ENCODE measurements at places on chromosomes 16 and 17.
A peak's percentile ranks its signal among the peaks of the same experiment; 100 is the strongest.

DNA sequence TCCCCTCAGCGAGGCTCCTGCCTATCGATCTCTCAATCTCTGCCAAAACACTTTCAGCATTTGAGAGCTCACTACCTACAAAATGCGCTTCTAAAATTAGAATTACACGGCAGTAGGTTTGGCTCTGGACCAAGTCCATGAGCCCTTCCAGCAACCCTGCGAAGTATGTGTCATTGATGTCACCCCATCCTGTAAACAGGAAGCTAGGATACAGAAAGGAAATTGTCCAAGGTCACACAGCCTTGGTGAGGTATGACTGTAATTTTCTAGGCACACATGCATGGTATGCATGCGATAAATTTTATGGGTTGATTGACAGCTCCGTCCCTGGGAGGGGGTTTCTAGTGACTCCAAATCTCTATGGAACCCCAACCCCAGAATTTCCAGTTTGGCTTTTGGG, 330.3 kb upstream of the CDH5 start:
- DNase-seq, result no peak

- no peak for DNase-seq
These were observed 24.5 kb downstream of the PMP22 start for GRCh38 chr17:15240644-15241043.

GRCh38 chr17:31902693-31903092, 1.2 kb upstream of the UTP6 start:
- no peak for DNase-seq

DNA sequence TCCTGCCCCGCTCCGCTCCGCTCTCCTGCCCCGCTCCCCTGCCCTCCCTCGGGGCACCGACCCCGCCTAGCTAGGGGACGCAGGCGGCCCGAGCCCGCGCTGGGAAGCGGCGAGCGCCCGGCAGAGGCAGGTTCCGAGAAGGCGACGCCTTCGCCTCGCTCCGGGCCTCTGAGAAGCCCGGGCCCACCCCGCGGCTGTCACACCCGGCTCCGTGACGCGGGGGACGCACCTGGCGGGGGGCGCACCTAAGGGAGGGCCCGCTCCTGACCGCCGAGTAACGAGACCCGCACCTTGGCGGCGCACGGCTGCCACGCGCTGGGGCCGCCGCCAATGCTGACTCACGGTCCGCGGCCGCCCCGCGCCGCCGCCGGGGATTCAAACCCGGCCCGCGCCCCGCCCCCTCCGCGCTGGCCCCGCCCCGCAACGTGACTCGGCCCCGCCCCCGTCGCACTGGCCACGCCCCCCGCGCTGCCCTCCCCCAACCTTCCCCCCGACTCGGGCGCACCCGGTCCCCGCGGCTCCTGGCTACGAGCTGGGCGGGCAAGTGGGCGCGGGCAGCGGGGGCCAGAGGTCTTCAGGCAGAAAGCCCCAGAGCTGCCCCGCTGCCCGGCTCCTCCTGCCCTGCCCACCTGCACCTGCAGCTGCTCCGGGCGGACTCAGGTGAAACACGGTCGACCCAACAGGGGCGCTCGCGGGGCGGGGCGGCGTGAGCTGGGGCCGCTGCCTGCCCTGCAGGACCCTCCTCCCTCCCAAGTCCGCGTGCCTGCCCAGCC, 27.8 kb downstream of the GNPTG start:
- peak; percentile 93 for DNase-seq

GRCh38 chr17:77109764-77110359, 30.9 kb upstream of the SEC14L1 start:
- DNase-seq, result no peak

DNA sequence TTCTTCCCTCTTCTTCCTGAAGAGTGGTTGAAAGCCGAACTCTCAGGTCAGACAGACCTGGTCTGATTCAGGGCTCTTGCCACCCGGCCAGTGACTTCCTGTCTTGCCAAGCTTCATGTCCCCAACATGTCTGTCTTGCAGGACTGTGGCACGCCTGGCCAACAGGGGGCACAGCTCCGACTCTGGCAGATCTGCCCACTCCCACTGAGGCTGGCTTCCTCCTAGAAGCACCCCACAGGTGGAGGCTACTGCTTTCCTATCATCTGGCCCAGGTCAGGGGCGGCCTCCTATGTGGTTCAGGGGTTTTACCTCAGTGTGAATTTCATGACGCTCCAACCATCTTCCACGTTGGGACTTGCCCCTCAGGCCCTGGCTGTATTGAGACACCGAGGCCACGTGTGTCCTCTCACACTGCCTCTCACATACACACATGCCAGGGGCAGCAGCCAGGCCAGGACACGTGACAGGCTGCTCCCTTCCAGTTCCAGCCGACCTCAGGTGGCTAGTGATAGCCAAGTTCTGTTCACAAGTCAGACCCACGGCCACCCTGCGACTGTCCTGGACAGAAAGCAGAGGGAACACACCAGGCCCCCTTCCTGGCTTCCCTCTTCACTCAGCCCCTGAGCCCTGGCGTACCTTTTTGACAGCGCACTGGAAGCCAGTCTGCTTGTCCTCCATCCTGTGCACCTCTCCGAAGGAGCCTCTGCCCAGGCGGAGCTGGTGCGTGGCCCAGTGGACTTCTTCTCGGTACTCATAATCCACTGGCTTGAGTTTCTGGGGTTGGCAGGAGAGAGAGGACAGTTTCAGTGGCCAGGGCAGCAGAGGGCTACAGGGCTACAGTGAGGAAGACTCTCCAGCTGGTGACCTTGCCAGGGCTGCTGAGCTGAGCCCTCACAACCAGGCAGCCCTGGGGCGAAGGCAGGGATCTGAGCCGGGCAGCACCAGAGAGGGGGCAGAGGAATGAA, 22.6 kb upstream of the SPATA32 start:
- no peak for DNase-seq

GRCh38 chr17:37211136-37211535, 164.6 kb upstream of the C17orf78 start:
- DNase-seq, result no peak
